ENCODE measurements at places on chromosomes 5 and 9.

GRCh38 chr5:24272741-24273140, 372.0 kb downstream of the CDH10 start:
- no peak for DNase-seq

DNA sequence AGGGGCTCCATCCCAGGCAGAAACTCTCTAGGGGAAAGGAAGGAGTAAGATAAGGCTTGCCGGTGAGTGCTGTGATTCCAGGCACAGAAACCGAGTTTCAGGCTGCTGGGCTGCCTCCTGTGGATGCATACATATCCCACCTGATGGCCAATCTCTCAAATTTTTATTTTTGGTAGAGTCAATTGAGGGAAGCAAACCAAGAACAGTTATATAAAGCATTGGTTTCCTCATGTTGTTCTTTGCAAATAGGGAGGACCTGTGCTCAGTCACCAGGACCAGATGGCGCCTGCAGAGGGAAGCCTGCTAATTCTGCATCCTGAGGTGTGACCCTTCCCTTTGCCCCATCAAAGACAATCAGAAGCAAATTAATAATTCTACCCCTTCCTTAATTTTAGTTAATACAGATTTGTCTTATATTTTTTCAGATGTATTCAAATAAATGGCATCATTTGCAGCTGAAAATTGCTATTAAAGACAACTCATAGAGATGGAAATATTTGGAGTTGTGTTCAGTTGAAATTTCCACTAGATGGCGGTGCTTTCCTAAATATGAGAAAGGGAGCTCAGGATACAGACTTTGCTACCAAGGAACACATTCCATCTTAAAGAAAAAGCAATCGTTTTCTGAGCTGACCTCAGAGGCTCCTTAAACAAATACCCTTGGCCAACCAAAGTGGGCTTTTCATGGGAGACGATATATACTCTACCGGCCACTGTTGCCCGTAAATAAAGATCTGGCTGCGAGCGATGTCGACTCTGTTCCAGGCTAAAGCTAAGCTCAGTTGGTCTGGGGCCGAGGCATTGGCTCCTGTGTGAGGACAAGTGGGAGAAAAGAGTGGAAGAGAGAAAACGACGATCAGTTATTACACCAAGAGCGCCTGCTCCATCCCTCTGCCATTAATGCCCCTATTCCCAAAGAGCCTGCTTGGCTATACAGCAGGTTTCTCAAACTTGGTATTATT, 225.7 kb upstream of the KLF9 start:
- DNase-seq, result peak; percentile 31

GRCh38 chr9:72952914-72953313, at the start of gene ALDH1A1:
ALDH1A1 (minus strand) TSS chr9:72953053; CDS start chr9:72953000, 53 bp downstream.
- no peak for DNase-seq

DNA sequence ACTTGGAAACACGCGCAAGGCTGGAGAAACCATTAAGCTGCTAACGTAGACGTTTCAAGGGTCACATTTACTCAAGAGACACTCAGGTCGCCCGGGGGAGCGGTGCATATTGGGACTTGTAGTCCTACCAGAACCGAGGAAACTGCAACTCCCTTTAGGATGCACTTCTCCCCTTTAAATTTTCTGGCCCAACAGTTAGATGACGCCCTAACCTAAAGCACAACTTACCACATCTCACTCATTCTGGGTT, 384 bp upstream of the DMXL1 start:
- no peak for DNase-seq

DNA sequence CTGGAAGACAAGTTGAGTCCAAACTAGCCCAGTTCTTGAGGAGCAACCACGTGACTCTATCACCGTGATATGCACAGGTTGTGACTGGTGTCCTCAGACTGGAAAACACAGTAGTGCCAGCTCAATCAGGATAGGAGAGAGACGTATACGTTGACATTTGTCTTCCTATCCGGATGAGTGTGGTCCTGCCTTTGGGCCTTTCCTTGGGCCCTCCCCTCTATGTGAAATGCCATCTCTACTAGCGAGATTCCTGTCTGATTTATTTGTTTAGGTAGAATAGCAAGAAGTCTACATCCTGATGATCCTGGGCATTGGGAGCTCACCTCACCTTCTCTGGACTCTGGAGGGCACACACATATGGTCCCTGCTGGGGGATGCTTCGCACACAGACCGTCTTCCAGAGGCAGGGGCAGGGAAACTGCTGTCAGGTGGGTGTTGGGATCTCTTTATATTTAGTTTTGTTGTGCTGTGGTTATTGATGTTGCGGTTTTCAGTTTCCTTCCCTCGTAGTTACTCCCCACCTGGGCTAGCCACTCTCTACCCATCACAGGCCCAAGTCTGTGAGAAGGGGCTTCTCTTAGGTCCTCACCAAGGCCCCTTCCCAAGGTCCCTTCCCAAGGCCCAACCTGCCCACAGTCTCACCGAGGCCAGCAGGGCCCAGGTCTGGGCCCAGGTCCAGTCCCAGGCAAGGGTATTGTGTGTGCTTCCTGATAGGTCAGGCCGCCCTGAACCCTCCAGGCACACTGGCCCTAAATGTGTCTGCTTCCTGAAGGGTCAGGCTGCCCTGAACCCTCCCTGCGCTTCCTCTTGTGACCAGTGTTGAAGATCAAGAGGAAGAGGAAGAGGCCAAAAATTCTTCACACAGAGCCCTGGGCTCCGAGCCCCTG, 19.0 kb upstream of the SPINK4 start:
- DNase-seq, result no peak

DNA sequence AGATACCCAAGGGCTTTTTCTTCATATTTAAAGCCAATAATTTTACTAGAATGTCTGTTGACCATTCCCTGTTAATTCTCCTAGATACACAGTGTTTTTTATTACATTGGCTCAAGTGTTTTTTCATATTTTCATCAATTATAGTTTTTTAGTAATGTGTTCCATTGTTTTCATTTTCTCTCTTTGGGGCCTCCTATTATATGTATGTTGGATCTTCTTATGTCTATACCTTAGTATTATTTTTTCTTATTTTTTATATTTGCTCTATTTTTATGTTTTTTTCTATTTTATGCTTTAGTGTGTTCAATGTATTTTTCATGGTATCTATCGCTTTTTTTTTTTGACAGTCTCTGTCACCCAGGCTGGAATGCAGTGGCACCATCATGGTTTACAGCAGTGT, 7.5 kb downstream of the KIAA1958 start:
- DNase-seq, result no peak

GRCh38 chr5:107517185-107518033, 153.3 kb downstream of the EFNA5 start:
- no peak for DNase-seq

DNA sequence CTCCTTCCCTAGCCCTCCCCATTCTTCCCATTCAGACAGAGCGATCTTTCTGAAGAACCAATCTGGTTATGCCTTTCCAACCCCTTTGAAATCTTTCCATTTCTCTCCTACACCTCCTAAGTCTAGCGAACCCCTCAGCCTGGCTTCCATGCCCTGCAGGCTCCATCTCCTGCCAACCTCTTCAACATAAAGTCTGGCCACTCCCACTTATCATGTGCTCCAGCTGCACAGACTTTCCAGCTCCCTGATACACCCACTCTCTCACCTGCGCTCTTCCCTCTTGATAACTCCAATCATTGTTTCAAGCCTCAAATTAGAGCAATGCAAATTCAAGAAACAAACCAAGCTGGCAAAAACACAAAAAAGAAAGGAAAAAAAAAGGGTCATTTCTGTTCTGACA, 3.8 kb upstream of the ORM1 start:
- no peak for DNase-seq

DNA sequence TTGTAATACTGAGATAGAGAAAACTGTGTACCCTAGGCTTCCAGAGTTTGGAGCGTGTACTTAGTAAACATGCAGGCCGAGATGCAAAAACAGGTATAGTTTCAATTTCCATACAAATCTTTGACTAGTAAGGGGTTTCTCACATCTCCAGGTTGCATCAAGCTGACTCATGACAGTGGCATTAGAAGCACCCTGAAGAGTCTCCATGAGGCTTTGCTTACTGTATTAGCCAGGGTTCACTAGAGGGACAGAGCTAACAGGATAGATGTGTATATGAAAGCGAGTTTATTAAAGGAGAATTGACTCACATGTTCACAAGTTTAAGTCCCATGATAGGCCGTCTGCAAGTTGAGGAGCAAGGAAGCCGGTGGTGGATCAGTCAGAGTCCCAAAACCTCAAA, 275.3 kb upstream of the CDH6 start:
- no peak for DNase-seq

- no peak for DNase-seq
Measured at GRCh38 chr5:35920890-35921289, 17.5 kb downstream of the CAPSL start.

GRCh38 chr9:85171163-85171562, 501.6 kb downstream of the NTRK2 start:
- DNase-seq, result no peak

DNA sequence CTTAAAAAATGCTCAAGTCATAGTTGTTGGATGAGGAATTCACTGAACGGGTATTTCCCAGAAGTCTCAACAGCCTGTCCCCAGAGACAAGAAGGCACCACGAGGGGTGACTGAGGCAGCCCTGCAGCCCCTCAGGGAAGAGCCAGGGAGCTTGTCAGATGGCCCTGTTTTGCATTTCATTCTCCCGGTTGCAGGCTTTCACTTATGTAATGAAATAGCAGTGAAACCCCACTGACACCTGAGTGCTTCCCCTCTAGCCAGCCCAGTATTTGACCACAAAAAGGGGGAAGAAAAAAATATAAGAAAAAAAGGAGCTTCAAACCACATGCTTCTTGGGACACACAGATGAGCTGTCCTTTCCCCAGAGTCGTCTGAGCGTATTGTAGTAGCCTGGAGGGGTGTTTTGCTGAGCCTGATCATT, 75.3 kb upstream of the IL12B start:
- DNase-seq, result no peak

- no peak for DNase-seq
Measured at GRCh38 chr5:138439477-138440158, 761 bp downstream of the REEP2 start.

DNA sequence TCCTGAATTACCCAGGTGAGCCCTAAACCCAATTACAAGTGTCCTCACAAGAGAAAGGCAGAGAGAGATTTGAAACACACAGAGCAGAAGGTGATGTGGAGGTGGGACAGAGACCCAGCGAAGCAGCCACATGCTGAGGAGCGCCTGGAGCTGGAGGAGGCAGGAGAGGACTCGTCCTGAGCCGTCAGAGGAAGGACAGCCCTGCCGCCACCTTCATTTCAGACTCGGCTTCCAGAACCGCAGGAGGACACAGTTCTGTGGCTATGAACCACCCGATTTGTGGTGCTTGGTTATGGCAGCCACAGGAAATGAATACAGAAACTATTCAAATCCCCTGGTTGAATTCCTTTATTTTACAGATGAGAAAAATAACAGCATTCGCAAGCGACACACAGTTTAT, 16.4 kb upstream of the FBP1 start:
- DNase-seq, result no peak

- DNase-seq, result no peak
Measured at GRCh38 chr9:126676685-126677143, 63.0 kb downstream of the LMX1B start.

DNA sequence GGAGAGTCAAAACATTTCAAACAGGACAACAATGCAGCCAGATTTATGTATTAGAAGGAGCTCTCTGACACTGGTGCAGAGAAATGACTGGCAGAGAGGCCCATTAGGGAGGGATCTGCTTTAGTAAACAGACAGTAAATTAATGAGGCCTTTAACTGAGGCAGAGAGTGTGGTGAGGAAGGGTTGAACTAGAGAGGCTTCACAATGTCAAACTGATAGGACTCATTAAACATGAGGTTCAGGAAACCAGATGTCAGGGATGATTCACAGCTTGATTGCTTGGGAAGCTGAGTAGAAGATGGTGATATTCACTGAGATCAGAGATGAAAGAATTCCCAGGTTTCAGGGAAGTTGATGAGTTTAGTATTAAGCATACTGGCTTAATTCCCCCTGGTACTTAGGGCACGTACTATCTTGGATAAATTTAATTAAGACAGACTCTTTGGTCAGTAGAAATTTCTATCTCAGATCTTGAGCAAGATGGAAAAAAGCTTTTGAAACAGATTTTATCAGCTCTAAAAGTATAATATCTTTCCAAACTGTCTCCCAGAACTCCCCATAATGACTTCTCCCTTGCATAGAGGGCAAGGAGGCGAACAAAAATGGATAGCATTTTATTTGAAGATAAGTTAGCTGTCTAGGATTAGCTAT, 8.6 kb upstream of the MUSK start:
- DNase-seq, result peak; percentile 26

DNA sequence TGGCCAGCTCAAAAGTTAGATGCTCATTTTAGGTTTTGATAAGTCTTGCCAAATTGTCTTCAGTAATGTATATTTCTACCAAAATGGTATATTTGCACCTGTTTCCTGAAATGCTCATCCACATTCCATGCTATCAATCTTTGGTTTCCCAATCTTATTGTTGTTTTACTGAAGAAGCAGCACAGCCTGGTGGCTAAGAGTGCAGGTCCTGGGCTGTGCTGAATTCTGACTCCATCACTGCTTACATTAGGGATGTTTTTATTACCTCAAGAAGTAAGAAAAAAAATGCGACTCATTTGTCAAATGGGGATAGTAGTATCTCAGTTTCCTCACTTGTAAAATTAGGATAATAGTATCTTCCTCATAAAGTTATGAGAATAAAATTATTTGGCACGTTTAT, 13.6 kb upstream of the S100Z start:
- DNase-seq, result no peak

DNA sequence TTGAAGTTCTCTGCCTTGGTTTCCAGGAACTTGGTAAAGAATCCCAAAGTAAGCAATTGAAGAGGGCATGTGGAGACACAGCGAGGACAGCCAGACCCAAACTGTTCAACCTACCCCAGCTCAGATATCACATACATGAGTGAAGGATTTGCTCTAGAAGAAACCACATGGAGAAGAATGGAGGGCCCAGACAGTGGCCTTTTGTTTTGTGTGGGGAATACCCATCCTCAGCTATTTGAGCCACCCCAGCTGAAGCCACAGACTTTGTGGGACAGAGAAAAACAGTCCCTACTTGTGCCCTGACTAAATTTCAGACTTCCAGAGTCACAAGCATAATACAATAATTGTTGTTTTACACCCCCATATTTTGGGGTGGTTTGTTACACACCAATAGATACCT, 387.1 kb downstream of the ZSWIM6 start:
- no peak for DNase-seq

DNA sequence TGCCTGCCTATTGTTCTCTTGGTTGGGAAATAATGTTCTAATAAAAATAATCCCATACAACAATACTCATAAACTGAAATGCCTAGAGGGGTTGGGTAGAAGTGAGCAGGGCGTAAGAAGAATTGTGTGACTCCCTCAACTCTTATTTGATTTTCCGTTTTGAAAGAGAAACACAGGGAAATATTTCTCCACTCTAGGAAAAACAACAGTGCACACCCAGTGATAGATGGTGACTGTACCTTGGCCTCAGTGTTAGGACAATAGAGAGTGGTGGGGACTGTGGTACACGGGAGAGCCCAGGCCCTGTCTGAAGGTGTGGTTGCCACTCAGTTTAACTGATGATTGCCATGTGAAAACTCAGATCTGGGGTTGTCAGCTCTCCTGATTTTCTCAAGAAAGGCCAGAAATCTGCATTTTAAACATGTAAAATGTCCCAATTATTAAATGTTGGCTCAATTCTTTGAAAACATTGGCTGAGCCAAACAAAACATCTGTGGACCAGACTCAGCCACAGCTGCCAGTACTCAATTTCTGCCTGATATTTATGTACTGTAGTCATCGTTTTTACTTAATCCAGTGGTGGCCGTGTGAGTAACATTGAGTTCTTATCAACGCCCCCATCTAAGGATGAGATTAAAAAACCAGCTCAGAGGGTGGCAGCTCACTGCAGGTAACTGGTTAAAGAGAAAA, 103.8 kb upstream of the ZNF618 start:
- peak; percentile 37 for DNase-seq

Measured in fibroblast of skin of left biceps (primary cell).